NCI-H1694 treated with DMSO at 0.1 percent for 48 hours (cell line): ENCODE measurements at places on chromosomes 4 and X.

DNA sequence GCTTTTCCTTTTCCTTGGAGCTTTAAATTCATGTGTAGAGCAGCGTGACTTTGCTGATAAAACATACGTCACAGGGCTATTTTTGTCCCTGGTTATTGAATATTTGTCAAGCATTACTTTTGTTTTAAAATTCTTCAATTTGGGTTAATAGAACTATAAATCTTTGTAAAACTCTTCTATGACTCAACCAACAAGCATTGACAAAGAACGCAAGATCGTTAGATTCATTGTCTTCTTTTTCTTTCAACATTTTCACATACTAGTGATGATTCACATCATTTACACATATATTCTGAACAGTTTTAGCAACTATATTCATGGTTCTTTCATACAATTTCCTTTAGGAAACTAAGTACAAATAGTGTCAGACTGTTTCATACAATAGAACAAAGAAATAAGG is 72.0 kb upstream of the GPM6A start:
- no peak for DNase-seq

- no peak for DNase-seq
These were observed 69.8 kb downstream of the ARHGAP24 start for GRCh38 chr4:85544751-85545150.

GRCh38 chrX:9940421-9940820 is 26.7 kb upstream of the CLDN34 start:
- no peak for DNase-seq

GRCh38 chrX:20571611-20572010 is 304.9 kb upstream of the RPS6KA3 start:
- DNase-seq: no peak

DNA sequence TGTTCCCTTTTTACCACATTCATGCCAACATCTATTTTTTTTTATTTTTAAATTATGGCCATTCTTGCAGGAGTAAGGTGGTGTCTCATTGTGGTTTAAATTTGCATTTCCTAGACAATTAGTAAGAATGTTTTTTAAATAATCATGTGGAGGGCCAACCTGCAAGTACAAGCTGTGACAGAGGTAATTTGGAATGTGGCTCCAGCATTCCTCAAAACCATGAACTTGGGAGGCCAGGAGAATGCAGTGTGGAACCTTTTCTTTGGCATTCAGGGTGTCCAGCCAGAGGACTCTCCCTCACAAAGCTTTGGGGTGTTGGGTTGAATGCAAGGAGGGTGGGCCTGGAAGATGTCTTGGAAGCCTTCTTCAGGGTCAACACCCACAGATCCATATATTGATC is 7.3 kb upstream of the TMEM185A start:
- DNase-seq: no peak

GRCh38 chr4:40183615-40184411 is 13.0 kb upstream of the RHOH start:
- DNase-seq: no peak

DNA sequence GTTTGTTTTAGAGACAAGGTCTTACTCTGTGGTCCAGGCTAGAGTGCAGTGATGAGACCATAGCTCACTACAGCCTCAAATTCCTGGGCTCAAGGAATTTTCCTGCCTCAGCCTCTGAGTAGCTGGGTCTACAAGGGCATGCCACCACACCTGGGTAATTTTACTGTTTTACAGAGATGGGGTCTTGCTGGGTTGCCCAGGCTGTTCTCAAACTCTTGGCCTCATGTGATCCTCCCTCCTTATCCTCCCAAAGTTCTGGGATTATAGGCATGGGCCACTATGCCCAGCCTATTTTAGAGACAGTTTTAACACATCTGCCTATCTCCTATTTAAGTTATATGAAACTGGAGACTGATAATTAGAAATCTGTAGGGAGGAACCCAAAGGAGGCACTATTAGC is 53.8 kb downstream of the SPRY1 start:
- DNase-seq: no peak

DNA sequence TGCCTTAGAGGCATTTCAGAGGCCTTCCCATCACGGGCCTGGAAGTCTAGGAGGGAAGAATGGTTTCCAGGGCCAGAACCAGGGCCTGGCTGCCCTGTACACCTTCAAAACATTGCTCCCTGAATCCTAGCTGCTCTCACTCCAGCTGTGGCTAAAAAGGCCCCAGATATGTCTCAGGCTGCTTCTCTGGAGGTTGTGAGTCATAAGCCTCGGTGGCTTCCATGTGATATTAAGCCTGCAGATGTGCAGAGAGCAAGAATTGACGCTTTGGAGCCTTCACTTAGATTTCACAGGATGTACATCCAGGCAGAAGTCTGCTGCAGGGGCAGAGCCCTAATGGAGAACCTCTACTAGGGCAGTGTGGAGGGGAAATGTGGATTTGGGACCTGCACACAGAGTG is 502.5 kb downstream of the GRXCR1 start:
- DNase-seq: no peak

GRCh38 chr4:48254381-48255071 is 15.1 kb downstream of the TEC start:
- no peak for DNase-seq

DNA sequence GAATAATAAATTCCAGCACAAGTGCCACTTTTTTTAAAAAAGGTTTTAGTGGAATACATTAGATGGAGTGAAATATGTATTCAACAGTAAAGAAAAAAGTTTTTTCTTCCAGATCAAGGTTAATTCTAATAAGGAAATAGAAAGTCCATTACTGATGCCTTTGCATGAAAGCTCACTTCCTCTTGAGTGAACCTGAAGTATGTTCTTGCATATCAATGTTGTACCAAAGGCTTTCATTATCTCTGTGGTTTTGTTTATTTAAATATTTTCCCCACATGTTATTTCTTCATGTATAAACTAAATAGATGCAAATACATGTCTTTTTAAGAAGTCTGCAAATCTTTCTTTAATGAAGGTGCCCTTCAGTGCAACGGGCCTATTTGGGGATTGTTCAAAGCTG is 307.9 kb downstream of the C4orf33 start:
- no peak for DNase-seq

- no peak for DNase-seq
These were observed 22.2 kb upstream of the MANBA start for GRCh38 chr4:102783006-102783405.

- no peak for DNase-seq
These were observed 56.4 kb downstream of the PGRMC1 start for GRCh38 chrX:119292445-119292844.

DNA sequence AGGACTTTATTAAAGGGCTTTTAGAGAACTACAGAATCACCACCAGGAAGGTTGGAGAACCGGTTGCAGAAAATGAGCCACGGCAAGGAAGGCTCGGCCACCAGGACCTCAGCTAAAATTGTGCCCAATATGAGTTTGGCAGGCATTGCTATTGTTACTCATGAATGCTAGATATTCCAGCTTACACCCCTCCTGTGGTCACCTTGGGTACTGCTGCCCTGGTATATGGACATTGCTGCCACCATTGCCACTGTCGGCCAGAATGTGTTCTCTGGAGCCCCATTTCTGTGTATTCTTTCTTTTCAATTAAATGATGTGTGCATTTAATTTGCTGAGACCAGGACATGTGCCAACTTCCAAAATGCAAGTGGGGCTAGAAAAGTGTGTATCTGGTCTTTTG is 626.7 kb upstream of the BOD1L1 start:
- no peak for DNase-seq

DNA sequence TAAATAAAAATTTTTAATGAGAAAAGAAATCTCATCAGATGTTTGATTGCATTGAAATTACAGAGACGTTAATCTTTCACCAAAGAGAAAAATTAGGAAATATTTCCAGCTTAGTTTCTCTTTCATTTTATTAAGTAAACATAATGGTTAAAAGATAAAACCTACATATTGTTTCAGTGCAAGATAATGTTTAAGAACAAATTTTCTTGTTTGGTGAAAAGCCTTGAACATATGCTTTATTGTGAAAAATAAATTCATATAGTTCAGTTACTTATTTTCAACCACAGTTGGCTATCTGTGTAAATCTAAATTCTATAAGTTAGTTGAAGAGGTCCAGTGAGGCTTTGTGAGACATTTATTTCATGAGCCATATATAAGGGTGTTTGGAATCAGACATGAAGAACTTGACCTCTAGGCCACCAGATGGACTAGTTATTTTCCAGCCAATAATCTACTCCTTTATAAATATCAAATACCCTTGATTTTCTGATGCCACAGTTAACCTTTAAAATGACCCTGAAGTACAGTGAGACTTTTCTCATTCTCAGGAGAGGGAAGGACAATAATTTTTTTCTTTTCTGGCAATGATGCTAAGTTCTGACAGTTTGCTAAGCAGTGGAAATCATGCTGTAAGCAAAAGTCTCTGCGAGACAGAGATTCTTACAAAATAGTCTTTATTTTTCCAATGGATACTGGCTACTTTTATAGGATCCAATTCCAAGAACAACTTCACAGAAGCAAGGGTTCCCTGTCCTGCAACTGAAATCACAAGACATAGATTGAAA is 2.5 kb downstream of the ARSJ start:
- DNase-seq: no peak

DNA sequence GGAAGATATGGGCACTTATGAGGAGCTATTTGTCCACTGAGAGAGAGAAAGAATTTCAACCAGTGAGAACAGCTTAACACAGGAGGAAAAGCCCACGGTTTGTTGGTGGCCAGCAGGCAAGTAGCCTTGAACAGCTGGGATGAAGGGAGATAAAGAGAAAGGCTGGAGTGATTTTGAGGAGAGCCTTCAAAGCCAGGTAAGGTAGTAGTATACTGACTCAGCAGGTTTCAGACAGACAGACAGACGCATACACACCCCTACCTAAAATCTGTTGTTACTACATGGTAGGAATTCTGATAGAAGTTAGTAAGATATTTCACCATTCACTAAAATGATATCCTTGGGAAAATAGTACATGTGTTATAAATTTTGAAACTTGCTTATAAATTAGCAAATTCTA is 60.5 kb downstream of the SEC24D start:
- no peak for DNase-seq

DNA sequence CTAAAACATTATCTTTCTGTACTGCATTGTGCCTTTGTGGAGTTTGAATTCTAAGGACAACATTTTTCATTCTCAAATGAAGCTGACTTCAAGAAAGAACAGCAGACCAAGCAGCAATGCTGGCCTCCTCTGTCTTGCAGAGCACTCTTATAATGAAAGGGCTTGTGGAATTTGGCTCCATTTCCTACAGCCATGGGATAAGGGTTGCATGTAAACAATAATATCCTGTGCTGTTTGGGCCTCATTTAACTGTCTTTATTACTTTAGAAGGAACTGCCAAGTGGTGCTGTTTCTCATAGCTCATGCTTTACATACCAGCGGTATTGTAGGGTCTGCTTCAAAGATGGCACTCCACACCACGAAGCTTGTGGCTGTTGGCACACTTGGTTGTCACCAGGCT is 111.4 kb upstream of the EOLA2 start:
- no peak for DNase-seq

DNA sequence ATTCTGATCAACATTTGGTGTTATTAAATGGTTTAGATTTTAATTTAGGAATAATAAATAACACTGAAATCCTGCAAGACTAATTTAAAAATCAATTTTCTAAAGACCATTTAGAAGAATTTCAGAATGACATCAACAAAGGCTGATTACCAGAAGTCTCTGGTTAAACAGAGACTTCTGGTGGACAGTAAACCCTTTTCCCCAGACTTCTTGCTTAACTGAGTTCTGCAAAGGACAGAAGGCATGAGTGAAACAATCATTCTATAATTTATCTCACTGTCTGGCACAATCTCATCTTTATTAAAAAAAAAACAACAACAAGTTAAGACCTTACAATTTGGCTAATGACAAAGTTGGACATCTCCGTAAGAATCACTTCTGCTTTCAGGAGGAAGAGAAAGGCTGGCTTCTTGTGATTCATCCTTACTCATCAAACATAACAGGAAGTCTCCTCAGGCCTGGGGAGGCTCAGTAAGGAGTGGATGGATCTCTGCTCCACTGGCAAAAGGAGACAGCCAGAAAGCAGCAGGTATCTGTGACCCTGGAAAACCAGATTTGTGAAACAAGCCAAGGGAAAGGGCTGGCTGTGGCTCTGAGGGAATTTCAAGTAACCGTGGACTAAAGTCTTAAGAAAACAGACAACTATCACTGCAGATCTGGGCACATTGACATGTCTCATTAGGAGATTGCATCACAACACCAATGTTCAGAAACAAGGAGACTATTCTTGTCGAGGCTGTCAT is 908 bp upstream of the TLR6 start:
- no peak for DNase-seq

- no peak for DNase-seq
These were observed at the start of gene CYTL1 for GRCh38 chr4:5019274-5019673. Gene CYTL1, minus strand, starts transcription at chr4:5019458. Its CDS starts 13 bp downstream, at chr4:5019445.

DNA sequence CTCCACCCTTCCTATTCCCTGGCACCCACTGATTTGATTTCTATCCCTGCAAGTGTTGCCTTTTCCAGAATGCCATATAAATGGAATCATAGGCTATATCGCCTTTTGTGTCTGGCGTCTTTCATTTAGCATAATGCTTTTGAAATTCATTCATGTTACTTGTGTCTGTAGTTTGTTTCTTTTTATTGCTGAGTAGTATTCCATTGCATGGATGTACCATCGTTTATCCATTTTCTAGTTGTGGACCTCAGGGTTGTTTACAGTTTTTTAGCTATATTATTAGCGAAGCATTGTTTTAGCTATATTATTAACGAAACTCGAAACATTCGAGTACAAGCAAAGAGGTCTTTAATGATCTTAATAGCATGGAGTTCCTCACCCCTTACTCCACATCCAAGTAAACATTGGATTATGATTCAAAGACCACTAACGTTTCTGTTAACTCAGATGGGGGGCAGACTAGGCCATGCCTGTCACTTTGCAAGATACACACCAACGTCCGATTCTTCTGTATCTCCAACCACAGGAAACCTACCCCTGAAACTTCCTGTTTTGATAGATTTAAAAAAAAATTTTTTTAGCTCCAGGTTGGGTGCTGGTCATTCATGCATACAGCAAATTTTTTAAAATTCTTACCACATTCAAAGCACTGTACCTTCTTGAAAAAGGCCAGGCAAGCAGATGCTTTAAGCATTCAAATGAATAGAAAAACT is 1.1 kb downstream of the DCK start:
- no peak for DNase-seq

GRCh38 chr4:122003335-122003734 is 51.5 kb upstream of the TRPC3 start:
- DNase-seq: no peak

DNA sequence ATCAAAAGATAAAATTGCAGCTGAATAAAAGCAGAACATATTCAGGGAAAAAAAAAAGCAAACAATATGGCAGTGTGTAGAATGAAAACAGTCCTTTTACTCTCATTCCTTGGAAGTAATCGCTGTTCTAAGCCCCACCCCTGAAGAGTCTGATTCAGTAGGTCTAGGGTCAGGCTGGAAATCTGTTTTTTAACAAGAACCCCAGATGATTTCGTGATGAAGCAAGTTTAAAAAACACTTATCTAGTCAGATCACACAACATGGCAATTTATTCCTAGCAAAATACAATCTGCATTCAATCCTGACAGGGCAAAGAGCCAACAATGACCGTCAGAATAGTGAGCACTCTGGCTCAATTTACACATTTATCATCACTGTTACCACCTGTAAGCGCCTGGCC is 16.1 kb downstream of the FAM120C start:
- no peak for DNase-seq

- no peak for DNase-seq
These were observed 368.8 kb downstream of the GASK1B start for GRCh38 chr4:157803845-157804521.

- DNase-seq: no peak
These were observed 103.7 kb upstream of the AADAT start for GRCh38 chr4:170193496-170193895.
